Fibroblast of skin of left biceps (primary cell): ENCODE measurements at places on chromosomes 6 and 20.
A peak's percentile ranks its signal among the peaks of the same experiment; 100 is the strongest.

GRCh38 chr6:42715871-42716270 lies 6.5 kb downstream of the PRPH2 start:
- DNase-seq: no peak

GRCh38 chr20:9402546-9402945 lies 111.8 kb upstream of the LAMP5 start:
- no peak for DNase-seq

DNA sequence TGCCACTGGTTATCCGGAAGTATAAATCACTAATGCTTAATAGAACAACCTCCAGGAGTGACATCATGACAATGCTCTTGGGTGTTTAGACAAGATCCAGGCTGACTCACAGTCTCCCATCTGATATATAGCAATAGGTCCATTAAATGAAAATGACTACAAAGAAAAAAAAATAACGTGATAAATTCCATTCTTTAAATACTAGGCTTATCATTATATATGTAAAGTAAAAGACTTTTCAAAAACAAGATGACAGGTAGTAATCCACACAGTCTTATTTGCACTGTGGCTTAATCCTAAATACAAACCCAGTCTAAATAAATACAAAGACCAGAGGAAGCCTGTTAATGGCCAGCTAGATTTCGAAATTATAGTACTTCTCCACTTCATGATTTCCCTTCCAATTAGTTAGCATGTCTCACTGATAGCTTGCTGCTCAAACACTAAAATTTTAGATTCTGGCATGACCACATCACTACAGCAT lies 149.1 kb upstream of the BEND3 start:
- DNase-seq: peak; percentile 8

DNA sequence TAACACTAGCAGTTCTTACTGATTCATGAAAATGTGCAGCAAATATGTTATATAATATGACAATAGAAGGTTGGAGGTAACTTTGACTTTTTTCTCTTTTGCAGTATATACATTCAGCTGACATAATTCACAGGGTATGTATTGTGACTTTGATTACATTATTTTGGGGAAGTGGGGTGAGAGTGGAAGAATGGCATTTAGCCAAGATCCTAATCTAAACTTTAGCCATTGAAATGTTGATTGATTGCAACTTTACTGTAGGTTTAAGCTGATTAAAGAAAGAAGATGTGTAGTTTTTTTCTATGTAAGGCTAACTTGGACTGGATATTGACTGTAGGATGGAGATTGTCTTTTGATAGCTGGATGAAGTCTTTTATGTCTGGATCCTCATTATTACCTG lies 46.0 kb downstream of the MAPK14 start:
- no peak for DNase-seq

DNA sequence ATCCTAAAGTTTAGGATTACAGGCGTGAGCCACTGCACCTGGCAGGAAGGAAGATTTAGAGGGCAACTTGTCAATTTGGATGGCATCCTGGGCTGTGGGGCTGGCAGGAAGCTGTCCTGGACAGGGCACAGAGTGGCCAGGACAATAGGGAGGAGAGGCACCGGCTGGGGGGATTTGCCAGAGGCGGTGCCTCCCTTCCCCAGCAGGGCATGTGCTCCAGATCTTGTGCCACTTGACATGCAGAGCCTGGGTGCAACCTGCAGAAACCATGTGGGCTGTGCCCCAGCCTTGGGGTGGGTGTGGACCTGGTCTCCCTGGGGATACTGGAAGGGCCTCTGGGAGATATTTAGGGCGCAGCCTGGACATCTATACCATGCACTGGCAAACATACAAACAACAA lies 58.6 kb upstream of the EEF1A1 start:
- no peak for DNase-seq

- no peak for DNase-seq
Measured at GRCh38 chr6:78670156-78670555, 197.2 kb upstream of the IRAK1BP1 start.

DNA sequence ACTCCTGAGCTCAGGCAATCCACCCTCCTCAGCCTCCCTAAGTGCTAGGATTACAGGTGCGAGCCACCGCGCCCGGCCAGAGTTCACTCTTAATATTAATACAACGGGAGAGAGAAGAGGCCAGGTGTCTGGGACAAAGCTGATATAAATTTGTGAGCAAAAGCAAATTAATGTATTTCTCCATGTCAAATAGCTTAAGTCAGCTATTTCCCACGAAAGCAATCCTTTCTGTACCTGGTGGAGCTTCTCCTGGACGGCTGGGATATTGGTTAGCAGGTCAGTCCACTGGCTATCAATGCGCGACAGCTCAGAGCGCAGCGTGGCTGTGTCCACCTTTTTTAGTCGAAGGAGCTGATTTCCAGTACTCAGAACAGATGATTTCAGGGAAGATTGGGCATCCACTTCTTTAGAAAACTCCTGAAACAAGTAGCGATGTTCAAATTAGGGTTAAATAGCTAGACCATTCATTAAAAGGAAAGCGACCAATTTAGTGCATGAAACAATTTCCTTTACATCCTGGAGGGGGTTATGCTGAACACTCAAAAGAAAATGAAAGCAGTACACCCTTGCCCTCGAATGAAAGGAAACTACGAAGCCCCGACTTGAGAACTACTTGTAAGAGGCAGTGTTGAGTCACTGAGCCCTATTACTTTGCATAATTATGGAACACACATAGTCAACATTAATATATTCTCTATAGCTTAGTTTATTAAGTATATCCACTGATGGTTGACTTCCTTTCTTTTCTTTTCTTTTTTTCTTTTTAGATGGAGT lies 403.4 kb downstream of the SYNE1 start:
- no peak for DNase-seq

DNA sequence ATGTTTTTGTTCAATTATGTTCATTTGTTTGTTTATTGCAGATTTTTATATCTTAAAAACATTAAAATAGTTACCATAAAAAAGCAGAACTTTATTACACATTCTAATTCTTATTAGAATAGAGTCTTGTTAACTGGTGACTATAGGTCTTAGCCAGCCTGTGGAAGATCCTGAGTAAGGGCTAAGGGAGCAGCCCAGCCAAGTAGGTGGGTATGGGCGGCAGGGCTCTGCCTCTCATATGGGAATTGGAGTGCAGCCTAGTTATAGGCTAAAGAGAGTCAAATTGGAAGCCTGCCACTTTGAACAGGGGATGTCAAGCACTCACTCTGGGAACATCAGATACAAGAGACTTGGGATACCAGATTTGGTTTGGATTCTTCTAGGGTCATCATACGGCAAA lies 10.5 kb upstream of the HSF2 start:
- no peak for DNase-seq

- DNase-seq: peak; percentile 33
Measured at GRCh38 chr6:109526905-109527628, 44.0 kb upstream of the ZBTB24 start.

GRCh38 chr6:157060440-157060952 lies 262.8 kb downstream of the TMEM242 start:
- peak; percentile 44 for DNase-seq

- no peak for DNase-seq
Measured at GRCh38 chr6:164099269-164099865, 684.8 kb downstream of the QKI start.

- DNase-seq: no peak
Measured at GRCh38 chr20:3423126-3423525, 15.7 kb upstream of the DNAAF9 start.

- no peak for DNase-seq
Measured at GRCh38 chr20:17479063-17479657, 52.0 kb downstream of the BFSP1 start.

DNA sequence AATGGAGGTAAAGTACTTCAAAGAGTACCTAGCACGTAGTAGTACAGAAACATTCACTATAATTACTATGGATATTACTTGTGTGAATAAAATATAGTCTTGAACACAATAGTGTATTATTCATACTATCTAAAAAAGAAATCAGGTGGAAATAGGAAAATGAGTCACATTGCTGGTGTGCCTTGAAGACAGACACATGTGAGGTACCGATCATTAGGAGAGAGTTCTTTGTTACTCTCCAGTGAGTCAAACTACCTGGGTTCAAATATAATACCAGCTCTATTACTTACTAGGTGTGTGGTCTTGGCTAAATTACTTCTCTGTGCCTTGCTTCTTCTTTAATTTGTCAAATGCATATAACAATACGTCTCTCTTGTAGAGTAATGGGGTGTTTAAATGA lies 50.8 kb upstream of the BEND6 start:
- no peak for DNase-seq
